ENCODE measurements at places on chromosomes 12 and 14.

- no peak for DNase-seq
Measured at GRCh38 chr12:98819821-98820404, 174.8 kb downstream of the APAF1 start.

DNA sequence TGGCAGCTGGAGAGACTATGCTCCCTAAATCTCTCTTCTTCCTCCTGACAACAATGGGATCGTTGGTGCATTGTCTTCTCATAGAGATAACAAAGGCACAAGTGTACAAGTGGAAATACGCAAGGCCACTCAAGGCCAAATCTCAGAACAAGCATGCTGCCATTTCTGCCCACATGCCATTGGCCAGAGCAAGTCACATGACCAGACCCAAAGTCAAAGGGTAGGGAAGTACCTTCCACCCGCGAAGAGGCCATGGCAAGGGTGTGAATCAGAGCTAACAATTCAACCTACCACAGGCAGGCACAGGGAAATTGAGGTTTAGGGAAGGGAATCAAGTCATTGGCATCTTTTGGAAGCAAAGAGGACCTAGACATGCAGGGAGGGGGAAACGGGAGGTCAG is 38.5 kb upstream of the IGF1 start:
- no peak for DNase-seq

DNA sequence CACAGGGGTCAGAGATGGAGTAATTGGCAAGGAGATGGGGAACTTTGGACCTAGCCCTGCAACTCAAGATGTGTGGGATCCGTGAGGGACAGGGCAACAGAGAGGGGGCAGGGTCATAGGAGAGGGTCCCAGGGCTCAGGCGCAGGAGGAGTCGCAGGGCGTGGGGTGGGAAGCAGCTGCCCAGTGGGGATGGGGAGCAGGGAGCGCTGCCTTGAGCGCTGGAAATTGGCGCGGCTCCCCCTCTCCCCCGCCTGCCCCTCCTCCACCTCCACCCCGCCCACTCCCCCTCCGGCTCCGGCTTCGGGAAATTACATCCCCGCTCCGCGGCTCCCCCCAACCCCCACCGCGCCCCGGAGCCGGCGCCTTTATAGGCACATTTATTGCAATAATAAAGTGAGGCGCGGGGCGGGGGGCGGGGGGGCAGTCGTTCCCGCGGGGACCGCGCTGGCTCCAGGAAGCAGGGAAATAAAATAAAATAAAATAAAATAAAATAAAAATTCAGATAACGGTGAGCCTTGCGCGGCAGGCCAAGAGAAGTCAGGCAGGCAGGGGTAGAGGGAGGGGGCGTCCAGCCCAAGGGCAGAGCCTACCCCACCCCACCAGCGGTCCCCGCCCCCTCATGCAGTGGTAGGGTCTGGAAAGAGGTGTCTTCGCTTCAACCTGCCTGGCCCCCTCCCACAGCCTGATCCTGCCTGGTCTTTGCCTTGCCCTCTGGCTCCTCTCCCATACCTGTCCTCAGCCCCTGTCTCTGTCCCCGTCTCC is 3.6 kb downstream of the NXPH4 start:
- DNase-seq: no peak

GRCh38 chr12:81221681-81222080 is 143.8 kb downstream of the ACSS3 start:
- DNase-seq: no peak

GRCh38 chr14:58954052-58954451 is 234.4 kb upstream of the DAAM1 start:
- DNase-seq: no peak

GRCh38 chr14:46887144-46887543 is 235.6 kb upstream of the RPL10L start:
- no peak for DNase-seq

GRCh38 chr12:25800101-25800500 is 158.4 kb upstream of the RASSF8 start:
- no peak for DNase-seq

All from SK-N-DZ (cell line).